ENCODE measurements at places on chromosomes 1 and 21.

DNA sequence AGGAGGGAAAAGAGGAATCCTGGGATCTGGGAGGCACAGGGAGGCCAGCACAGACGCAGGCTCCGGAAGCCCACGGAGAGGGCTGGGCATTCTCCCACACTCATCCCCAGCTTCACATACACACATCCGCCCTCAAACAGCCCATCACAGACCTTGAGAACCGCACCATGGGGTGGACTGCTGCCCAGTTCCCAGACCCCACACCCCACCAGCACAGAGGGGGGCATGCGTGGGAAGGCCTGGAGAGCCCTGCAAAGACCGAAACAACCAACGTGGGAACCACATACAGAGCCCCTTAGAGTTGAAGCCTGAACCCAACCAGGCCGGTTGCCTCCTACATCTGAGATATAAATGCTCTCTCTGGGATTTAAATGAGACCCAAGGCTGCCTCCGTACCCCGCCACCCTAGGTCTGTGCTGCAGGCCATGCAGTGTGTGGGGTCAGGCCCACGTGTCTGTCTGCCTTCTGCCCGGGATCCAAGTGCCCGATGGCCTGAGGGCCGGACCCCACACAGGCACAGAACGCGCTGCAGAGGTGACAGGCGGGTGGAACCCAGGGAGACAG, 126.2 kb upstream of the COL6A1 start:
- no peak for DNase-seq

DNA sequence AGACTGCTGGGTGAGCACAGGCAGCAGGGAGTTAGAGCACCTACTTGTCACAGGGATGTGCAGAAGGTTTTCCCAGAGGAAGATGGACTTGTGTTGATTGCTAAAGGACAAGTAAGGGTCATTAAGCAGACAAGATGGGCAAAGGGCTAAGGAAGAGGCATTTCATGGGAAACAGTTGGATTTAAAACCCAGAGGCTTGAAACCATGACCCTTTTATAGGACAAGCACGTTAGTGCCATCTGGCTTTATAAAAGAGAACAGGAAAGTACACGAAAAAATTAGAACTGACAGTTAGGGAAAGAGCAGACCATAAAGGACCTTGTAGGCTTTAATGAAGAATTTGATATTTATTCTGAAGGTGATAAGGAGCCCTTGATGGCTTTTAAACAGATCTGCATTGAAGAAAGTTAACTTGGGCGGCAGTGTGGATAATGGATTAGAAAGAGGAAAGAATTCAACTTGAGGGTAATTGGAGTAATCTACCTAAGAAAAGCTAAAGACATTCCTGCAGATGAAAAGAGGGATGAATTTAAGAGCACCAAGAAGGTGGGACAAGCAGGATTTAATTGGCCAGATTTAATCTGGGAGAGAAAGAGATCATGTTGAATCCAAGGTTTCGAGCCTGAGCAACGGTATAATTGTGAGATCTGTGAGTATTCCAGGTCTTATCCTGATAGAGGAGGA, 68.6 kb downstream of the ZC3H11B start:
- DNase-seq = no peak

DNA sequence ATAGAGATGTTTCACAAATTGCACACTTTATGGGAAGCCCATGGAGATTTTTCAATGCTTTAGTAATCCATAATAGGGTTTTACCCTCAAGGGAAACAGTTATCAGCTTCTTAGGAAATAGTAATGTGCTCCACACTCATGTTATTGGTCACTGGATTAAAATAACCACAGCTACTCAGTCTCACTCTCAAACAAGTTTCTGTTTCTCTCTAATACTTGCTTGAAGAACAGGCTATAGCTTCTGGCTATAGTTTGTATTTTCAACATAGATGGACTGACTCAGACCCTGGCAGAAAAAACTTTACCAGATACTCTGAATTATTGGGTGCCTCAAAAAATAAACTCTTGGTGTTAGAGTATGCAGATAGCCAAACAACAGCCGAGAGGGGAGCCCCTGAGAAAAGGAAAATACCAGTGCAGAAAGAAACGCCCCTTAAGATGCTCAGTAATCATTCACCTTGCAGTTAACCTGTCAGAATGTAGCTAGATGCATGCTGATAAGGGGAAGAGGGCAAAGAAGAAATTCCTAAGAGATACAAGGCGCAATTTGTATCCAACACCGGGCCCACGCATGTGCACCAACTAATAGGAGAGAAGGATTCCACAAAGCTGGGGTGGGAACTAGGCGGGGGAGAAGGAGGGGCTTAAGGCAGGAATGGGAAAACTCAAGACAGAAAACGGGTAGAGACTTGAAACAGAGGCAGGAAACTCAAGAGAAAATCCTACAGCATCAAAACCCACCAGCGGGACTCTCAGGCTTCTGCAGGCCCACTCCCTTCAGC, 30.4 kb upstream of the PDE4B start:
- DNase-seq = no peak

GRCh38 chr1:183778568-183779433, 26.1 kb upstream of the RGL1 start:
- no peak for DNase-seq

- no peak for DNase-seq
Observed at GRCh38 chr1:115246526-115246925, 91.5 kb downstream of the NGF start.

All from inflammatory macrophage (primary cell).